ENCODE measurements at places on chromosomes 7 and 10.

- DNase-seq: no peak
These were observed 8.1 kb upstream of the VDAC2 start for GRCh38 chr10:75202321-75203045.

GRCh38 chr10:70584909-70585544, 17.5 kb downstream of the PRF1 start:
- DNase-seq: peak; percentile 25

DNA sequence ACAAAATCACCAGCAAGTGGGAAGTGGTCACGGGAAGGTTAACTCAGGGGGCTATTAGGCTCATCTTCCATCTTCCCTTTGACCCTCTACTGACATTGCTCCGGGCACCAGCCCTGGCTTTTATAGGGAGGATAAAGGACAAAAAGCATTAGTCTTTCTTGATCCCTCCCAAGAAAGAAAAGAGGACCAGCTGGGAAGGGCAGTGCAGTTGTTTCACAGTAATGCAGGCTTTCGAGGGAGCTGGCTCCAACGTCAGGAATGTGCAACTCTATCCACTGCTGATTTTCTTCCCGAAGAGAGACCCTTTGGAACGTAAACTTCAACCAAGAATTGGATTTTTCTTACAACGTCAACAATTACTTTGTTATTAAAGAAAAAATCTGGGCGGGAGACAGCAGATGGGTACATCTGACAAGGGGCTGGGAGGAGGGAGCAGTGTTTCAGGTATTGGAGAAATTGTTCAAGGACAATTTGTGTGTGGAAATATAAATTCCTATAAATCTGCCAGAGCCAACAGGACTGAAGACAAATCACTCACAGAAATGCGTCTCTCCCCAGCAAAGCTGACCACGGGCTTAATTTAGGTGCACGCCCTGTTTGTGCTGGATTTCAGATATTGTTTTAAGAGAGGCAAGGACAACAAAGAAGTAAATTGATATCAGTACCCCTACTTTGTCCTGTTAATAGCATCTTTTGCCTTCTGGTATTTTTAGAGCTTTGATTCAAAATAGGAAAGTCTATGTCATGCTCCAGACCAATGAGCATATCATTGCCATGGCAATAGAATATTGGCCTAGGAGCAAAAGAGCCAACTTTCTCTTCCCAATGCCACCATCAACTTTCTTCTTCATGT, 23.4 kb upstream of the ARID5B start:
- no peak for DNase-seq

DNA sequence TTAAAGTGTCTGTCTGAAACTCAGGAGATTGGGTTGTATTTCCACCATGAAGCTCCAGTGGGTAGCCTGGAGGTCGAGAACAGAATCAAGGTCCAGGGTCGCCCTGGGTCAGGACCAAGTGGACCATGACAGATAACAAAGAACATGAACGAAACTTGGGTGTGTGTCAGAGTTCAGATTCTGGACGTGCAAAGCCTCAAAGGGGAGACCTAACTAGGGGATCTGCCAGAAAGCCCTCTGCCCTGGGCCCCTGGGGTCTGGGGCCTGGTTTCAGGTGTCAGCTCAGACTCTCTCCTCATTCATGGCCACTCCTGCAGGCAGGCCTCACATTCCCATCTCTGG, 1.6 kb downstream of the RASSF4 start:
- no peak for DNase-seq

- no peak for DNase-seq
These were observed 81.9 kb upstream of the PDCD4 start for GRCh38 chr10:110789604-110790433.

GRCh38 chr10:31166606-31167005, 134.9 kb upstream of the ZNF438 start:
- DNase-seq: no peak

GRCh38 chr10:30188556-30189237, 129.3 kb upstream of the JCAD start:
- DNase-seq: no peak

- DNase-seq: no peak
These were observed 227.6 kb downstream of the FZD1 start for GRCh38 chr7:91491868-91492267.

DNA sequence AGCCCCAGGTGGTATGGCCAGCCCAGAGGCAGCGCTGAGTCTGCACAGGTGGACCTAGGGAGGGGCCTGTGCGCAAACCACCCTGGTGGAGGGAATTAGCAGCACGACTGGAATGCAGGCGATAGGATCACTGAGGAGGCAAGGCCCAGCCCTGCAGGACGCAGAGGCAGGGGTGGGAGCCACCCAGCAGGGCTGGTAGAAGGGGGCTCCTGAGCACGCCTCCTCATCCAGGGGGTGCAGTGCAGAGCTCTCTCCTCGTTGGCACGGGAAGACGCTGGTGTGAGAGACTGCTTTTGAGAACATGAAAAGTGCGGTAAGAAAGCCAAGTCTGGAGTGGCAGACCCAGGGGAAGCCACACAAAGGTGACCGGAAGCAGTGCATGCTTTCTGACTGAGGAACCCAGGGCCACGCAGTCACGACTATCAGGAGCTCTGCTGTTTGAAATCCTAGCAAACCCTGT, 6.0 kb downstream of the FXYD4 start:
- no peak for DNase-seq

- no peak for DNase-seq
These were observed 613.7 kb upstream of the MKI67 start for GRCh38 chr10:128739930-128740329.

DNA sequence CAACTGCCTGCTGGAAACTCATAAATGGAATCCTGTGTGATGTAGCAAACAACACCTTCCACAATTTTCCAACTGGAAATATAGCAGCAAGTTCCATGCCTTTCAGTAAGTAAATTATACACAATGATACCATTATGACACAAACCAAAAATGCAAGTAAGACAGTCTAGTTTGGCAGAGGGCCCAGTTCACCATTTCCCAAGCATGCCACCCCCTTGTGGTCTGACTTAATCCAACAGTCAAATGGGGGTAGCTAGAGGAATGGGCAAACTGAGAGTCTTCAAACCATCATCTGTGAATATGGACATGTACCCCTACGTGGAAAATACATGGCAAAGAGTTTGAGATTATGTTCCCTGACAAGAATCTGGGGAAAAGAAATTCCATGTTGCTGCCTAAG, 137.6 kb upstream of the VWC2 start:
- DNase-seq: no peak

DNA sequence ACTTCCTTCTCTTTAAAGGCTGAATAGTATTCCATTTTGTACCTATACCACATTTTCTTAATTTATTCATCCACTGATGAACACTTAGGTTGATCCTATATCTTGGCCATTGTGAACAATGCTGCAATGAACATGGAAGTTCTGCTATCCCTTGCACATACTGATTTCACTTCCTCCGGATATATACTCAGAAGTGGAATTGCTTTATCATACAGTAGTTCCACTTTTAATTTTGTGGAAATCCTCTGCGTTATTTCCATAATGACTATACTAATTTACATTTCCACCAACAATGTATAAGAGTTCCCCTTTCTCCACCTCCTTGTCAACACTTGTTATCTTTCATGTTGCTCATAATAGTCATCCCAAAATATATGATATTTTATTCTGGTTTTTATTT, 312.6 kb downstream of the PLXDC2 start:
- DNase-seq: no peak

GRCh38 chr7:135723411-135723810, 4.6 kb downstream of the SLC13A4 start:
- no peak for DNase-seq

- no peak for DNase-seq
These were observed 22.4 kb downstream of the KCNH2 start for GRCh38 chr7:150955519-150956394.

GRCh38 chr7:123494193-123494796, 40.1 kb downstream of the IQUB start:
- DNase-seq: no peak

DNA sequence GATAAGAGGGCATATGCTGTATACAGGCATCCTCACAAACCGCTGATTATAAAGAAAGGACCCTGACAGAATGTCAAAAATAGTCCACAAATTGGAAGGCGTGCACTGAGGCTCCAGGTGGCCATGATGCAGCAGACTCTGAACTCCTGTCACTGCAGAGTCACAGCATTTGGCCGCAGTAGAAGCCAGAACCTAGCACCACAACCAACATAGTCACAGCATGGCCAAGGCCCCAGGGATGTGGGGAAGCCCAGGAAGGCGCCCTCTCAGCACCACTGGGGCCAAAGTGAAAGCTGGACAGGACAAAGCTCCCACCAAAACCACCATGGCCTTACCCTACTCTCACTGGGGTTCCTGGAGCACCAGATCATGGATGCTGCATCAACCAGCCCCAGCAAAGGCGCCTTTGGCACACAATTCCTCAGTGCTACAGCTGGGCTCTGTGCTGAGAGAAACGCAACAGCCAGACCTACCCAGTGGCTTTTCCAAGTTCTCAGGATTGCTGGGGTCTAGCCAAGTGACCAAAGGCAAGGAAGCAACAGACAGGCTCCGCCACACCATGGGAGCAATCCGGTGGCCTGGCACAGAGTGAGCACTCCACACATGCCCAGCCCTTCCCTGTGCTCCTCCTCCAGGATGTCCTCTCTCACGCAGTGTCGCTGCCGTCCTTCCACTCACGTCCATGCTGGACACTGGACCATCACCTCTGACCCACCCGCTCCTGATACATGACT, 60.2 kb downstream of the STK17A start:
- no peak for DNase-seq

GRCh38 chr10:188546-188945, 53.3 kb downstream of the ZMYND11 start:
- DNase-seq: no peak

GRCh38 chr10:61888744-61889143, 12.8 kb upstream of the ARID5B start:
- no peak for DNase-seq

- no peak for DNase-seq
These were observed 41.8 kb downstream of the UNC5B start for GRCh38 chr10:71253981-71254818.

- DNase-seq: no peak
These were observed 277.6 kb upstream of the NRP1 start for GRCh38 chr10:33612116-33612515.

DNA sequence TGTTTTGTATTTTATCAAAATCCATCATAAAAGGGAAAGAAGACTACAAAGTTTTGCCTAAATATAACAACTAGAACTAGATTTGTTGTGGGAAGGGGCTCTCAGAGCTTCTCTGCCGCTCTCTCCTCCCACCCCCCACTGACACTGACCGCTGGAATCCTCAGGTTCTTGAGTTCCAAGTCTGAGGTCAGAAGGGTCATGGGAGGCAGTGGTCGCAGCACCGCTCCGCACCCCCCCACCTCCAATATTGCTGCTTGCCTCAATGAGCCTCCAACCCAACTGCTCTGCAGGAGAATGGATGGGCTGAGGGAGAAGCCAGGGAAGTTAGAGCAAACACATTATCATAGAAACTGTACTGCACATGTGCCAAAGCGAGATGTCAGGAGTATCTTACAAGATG, 359.4 kb downstream of the GRID1 start:
- DNase-seq: no peak

DNA sequence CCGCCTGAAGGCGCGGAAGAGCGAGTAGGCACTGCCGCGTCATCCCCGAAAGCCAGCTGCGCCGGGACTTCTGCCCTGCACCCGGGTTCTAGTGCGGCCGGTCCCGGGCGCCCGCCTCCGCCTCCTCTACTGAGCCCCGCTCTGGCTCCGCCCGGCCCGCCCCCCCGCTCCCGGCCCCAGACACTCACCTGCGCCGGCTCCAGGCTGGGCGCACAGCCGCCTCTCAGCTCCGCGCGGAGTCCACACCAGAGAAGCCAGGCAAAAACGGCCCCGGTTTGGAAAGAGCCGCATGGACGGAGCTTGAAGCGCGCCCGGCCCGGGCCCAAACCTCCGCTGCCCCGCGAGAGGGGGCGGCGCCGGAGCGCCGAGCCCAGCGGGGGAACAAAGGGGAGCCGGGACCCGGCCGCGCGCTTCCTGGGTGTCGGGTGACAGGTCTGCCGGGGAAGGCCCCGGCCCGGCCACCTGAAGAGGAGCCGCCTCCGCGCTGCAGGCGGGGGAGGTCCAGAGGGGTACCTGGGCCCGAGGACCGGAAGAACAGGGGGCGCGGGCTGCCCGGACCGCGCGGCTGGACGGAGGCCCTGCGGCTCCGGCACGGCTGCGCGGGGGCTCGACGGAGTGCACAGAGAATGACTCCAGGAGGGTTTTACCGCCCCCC, 168.2 kb downstream of the NRF1 start:
- DNase-seq: peak; percentile 68

- DNase-seq: no peak
These were observed 40.6 kb upstream of the PIK3CG start for GRCh38 chr7:106824458-106824857.

DNA sequence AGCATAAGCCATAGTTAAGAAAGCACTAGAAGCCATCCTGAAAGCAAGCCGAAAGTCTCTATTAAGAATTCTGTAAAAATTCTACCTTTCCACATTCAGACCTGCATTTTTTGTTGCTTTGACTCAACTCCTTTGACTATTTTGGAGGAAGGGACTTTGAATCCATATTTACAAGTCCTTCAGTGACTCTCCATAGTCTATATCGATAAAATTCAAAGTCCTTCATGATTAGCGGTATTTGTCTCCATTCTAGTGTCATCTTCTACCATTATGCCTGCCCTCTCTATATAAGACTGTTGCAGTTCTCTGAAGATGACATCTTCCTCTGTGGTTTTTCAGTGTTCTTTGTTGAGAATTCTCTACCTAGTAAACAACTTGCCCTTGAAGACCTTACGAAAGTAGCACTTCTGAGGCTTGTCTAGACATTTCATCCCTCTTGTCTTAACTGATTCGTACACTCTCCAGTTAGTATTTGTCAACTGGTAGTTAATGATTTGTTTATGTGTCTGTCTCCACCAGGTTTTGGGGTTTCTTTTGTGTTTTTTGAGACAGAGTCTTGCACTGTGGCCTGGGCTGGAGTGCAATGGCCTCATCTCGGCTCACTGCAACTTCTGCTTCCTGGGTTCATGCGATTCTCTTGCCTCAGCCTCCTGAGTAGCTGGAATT, 1.7 kb downstream of the CCSER2 start:
- DNase-seq: no peak

GRCh38 chr7:131098527-131098926, 229.1 kb upstream of the MKLN1 start:
- no peak for DNase-seq

- no peak for DNase-seq
These were observed 109.4 kb downstream of the ELFN1 start for GRCh38 chr7:1779445-1779844.

DNA sequence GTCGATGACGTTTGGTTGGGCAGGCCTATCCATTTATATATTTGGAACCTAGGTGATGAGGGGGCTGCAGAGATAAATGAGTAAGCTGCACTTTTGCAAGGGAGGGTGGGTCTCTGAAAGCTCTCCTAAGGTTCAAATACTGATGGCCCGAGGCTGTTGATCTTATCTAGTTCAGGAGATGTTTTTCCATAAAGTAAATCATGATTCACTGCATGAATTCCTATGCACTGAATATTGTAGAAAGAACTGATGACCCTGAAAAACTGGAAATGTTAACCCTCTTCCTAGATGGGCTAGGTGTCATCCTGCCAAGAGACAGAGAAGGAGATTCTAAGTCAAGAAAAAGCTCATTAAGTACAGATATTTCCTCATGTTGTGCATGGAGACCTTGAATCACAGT, 459.9 kb downstream of the PLXNA4 start:
- no peak for DNase-seq

Data from GM12892 (cell line).